ENCODE measurements at places on chromosomes 16 and 17.

DNA sequence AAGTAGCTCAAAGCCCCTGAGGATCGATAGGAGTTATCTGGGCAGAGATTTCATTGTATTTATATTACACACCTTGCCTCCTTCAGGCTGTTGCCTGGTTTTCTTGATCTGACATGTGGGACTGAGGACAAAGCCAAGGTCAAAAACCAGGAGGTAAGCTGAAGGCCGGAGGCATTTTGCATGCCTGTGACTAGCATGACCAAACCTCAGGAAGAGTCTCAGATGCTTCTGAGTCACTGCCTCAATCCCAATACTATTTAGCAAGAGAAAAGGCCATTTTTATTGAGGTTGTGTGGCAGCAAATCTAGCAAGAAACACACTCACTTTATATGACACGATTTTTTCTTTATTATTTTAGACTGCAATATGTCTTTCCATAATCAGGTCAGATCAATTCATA is 968.1 kb downstream of the CDH11 start:
- no peaks in the 10 kb centered on the region for H3K27me3 ChIP-seq
- no peak overlapping the region for H3K27ac ChIP-seq
- no peak overlapping the region for H3K4me3 ChIP-seq
- H3K36me3 ChIP-seq = no peaks in the 10 kb centered on the region
- H3K4me1 ChIP-seq = no peaks in the 10 kb centered on the region

DNA sequence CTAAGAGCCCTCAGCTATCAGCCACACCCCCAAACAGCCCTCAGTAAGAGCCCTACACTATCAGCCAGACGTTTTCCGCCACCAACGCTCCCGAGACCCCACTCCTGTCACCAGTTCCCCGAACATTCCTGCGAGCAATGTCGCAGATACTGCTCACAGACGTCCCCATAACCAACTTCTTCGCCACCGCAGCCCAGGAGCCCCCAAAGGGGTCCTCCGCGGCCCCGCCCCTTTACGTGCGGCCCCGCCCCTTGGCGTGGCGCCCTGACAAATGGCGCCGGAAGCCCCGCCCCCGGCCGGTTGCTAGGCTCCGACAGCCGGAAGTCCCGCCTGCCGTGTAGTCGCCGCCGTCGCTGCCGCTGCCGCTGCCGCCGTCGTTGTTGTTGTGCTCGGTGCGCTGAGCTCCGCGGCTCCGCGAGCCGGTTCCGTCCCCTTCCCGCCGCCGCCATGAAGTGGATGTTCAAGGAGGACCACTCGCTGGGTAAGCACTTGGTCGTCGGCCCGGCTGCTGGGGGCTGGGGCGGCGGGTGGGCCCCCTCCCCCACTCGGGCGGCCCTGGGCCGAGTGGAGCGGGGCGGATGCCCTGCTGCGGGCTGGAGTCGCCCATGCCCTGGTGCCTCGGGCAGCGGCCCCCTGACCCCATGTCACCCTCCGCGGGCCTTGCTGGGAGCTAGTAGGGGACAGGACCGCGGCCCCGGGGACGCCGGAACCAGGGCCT is at the start of gene GABARAPL2:
Gene GABARAPL2, plus strand, starts transcription at position 340 of the 718 bp plus-strand sequence. Its CDS starts 108 bp downstream, at position 448.
- peaks cover 7% of the 10 kb centered on the region for H3K36me3 ChIP-seq
- peak within 1 kb of the TSS; percentile 40 for H3K27ac ChIP-seq
- H3K4me3 ChIP-seq = peak within 1 kb of the TSS; percentile 97
- no peaks in the 10 kb centered on the region for H3K4me1 ChIP-seq
- peak; percentile 89 for DNase-seq
- no peaks in the 10 kb centered on the region for H3K27me3 ChIP-seq

GRCh38 chr16:77250400-77250799 is 51.2 kb downstream of the SYCE1L start:
- no peak for DNase-seq
- H3K27me3 ChIP-seq = no peaks in the 10 kb centered on the region
- H3K36me3 ChIP-seq = no peaks in the 10 kb centered on the region

- no peaks in the 10 kb centered on the region for H3K27me3 ChIP-seq
- no peak overlapping the region for H3K4me3 ChIP-seq
- DNase-seq = no peak
- no peak overlapping the region for H3K27ac ChIP-seq
- H3K36me3 ChIP-seq = peaks cover 16% of the 10 kb centered on the region
Observed at GRCh38 chr17:77484111-77484510, 343.3 kb downstream of the SEC14L1 start.

DNA sequence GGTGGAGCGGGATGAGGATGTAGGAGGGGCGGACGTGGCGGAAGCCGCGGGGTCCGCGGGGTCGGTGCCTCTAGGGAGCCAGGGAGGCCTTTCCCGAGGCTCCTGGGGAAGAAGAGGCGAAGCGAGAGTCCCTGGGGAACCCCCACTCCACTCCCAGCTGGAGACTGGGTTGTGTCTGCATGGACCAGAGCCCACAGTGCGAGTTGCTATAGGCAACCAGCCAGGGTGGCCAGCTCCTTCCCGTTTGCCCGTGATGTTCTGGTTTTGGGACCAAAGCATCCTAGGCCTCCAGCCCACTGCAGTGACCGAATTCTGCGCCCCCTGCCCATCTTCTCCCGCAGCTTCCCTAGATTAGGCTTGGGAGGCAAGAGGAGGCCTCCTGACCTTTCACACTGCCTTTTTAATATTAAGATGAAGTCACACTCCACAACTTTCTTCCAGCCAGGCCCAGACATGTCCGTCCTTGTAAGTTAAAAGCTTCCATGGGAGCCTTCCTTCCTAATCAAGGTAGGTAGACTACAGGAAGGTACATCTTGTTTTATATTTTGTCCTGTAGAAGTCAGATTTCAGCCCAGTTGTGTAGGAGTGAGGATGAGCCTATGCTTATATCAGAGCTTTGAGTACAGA is 469 bp downstream of the AMZ2 start:
- H3K4me1 ChIP-seq = no peaks in the 10 kb centered on the region
- H3K4me3 ChIP-seq = peak overlapping the region; percentile 87
- H3K27ac ChIP-seq = peak overlapping the region; percentile 46
- H3K27me3 ChIP-seq = no peaks in the 10 kb centered on the region

- no peak for DNase-seq
- H3K27ac ChIP-seq = no peak overlapping the region
- peaks cover 1% of the 10 kb centered on the region for H3K36me3 ChIP-seq
- H3K4me1 ChIP-seq = peaks cover 7% of the 10 kb centered on the region
- H3K4me3 ChIP-seq = no peak overlapping the region
Observed at GRCh38 chr17:8365143-8365542, 11.4 kb downstream of the KRABD2 start.

DNA sequence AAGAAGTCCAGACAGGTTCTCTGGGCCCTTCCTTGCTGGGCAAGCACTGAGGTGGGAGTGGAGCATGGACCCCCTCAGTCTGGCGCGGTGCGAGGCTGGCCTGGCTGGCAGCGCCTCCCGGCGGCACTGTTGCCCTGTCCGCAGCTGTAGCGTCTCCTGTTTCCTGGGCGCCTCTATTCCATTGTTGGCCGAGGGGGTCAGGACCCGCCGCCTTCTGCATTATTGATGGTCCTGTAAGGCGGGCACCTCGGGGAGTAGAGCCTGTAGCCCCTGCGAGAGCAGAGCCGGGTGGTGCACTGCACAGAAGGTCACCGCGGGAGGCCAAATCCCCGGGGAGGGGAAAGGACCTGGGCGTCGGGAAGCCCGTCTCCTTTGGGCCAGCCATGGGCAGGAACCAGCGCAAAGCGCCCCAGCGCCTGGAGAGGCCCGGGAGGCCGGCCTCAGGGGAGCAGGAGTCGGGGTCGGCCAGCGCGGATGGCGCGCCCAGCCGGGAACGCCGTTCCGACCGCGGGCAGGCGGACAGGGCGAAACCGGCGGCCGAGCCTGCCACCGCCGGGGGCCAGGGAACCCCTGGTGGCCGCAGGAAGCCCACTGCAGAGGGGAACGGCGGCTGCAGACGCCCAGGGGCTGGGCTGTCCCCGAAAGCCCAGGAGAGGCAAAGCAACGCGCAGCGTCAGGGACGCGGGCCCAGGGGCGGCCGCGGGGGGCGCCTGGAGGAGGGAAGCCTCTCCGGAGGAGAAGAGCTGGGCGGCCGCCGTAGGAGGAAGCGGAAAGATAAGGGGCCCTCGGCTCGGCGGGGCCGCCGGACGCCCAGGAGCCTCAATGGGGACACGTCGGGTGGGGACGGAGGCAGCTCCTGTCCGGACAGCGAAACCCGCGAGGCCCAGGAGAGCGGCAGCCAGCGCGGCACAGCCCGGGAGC is at the start of gene MYO15B:
Gene MYO15B, plus strand, starts transcription at position 126 of the 921 bp plus-strand sequence. Its CDS starts 258 bp downstream, at position 384.
- H3K4me3 ChIP-seq = peak within 1 kb of the TSS; percentile 37
- H3K36me3 ChIP-seq = no peaks in the 10 kb centered on the region
- peak; percentile 85 for DNase-seq

DNA sequence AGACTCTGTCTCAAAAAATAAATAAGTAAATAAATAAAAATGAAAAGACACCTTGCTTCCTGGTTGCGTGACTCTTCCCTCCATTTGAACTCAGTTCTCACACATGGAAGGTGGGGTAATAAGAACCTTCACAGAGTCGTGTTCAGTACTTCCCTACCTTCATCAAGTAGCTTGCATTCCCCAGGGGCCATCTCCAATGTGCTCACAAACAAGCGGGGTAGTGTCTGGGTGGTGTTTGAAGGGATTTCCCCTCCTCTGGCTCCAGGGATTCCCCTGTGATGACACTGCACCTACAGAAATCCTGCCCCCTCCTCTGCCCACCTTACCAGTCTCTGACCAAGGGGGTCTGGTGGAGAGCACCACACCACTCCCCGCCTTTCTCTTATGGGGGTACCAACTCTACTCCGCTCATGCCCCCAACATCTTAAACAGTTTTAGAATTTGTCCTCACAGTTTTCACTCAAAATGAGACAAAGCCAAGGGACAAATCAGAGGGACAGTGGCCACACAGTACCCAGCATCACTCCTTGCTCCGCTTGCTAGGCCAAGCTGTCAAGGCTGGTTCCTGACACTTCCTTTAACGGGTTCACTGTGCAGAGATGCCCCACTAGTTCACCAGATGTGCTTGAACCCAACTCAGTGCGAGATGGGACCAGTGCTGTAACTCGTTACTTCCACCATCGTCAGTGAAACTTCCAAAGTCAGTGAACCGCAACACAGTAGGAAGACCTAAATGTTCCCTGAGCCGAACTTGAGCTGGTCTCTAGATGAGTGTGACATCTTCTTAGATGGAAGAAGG is 69.1 kb downstream of the COPRS start:
- no peak overlapping the region for H3K27ac ChIP-seq
- DNase-seq = no peak
- no peak overlapping the region for H3K4me3 ChIP-seq
- no peaks in the 10 kb centered on the region for H3K4me1 ChIP-seq
- no peaks in the 10 kb centered on the region for H3K27me3 ChIP-seq

- DNase-seq = peak; percentile 92
- no peaks in the 10 kb centered on the region for H3K36me3 ChIP-seq
- H3K27ac ChIP-seq = no peak overlapping the region
- H3K27me3 ChIP-seq = no peaks in the 10 kb centered on the region
Observed at GRCh38 chr16:88770461-88771293, 14.3 kb downstream of the PIEZO1 start.

DNA sequence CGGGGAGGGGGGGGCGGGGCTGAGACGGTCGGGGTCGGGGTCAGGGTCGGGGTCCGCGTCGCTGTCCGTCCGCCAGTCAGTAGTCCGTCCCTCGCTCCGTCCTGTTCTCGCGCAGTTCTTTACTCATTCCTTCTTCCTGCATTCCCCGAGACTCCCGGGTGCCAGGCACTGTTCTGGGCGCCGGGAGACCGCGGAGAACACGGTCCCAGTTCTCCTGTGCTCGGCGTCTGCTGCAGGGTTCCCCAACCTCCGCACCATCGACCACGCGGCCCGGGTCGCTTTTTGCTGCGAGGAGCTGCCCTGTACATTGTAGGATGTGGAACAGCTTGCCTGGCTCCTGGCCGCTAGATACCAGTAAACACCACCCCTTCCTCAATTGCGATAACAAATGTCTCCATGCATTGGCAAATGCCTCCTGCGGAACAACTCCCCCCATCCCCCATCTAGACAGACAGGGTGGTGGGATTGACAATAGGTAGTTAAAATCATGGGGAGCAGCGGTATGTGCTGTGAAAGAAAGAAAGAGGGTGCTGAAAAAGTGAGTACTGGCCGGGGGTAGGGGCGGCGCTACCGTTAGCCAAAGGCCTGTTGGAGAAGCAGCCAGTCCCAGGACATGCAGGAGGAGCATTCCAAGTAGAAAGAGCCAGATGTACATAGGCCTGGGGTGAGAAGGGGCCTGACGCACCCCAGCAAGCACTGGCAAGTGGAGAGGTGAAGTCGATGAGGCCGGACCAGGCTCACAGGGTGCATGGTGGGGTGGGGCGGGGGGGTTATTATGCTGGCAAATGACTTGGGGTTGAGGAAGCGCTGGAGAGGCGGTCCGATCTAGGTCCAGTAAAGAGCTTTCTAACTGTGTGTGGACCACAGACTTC is 631 bp downstream of the TRAF7 start:
- H3K4me3 ChIP-seq = peak overlapping the region; percentile 96
- H3K27ac ChIP-seq = peak overlapping the region; percentile 42
- DNase-seq = peak; percentile 59
- H3K27me3 ChIP-seq = no peaks in the 10 kb centered on the region

DNA sequence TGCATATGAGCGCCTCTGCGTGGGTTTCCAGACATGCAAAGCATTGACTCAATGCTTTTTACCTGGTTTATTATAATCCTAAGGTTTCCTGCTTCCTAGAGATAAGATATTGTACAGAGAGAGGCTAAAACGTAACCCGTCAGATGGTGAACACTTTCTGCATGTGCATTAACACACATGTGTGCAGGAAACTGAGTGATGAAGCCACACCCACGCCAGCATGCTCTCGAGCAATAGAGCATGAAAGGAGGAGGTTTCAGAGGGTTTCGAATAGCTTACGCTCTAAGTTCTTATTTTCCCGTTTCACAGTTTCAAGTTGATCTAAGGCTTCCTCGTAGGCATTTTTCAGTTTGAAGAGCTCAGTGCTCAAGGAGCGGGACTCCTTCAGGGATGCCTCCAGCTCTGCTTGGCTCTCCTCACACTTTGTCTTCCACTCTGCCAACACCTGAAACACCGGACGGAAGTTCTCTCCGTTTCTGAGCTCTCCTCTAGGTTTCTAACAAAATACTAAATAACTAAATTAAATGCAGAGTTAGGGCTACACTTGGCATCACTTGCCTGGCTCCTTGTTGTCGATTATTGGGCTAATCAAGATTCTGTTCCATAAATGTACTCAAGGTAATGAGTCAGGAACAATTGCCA is 23.2 kb downstream of the MYH3 start:
- no peak overlapping the region for H3K27ac ChIP-seq
- no peak overlapping the region for H3K4me3 ChIP-seq
- no peaks in the 10 kb centered on the region for H3K36me3 ChIP-seq
- DNase-seq = no peak

- H3K4me3 ChIP-seq = no peak overlapping the region
- no peaks in the 10 kb centered on the region for H3K4me1 ChIP-seq
- DNase-seq = no peak
- H3K36me3 ChIP-seq = no peaks in the 10 kb centered on the region
Observed at GRCh38 chr17:19876529-19877161, 8.9 kb upstream of the ULK2 start.

- H3K27ac ChIP-seq = no peak overlapping the region
- no peak overlapping the region for H3K4me3 ChIP-seq
- DNase-seq = peak; percentile 37
- H3K36me3 ChIP-seq = no peaks in the 10 kb centered on the region
Observed at GRCh38 chr17:41415833-41416335, 8.5 kb downstream of the KRT37 start.

- no peak overlapping the region for H3K4me3 ChIP-seq
- H3K36me3 ChIP-seq = no peaks in the 10 kb centered on the region
- H3K27ac ChIP-seq = no peak overlapping the region
- peaks cover 8% of the 10 kb centered on the region for H3K27me3 ChIP-seq
- no peak for DNase-seq
Observed at GRCh38 chr17:29614349-29615047, 8.2 kb downstream of the CORO6 start.
